Stimulated activated CD8-positive, alpha-beta memory T cell treated with anti-CD3 and anti-CD28 coated beads, Interleukin-7, amount 100 ng/mL, for 1 hour (primary cell): ENCODE measurements at places on chromosomes 2 and 18.

DNA sequence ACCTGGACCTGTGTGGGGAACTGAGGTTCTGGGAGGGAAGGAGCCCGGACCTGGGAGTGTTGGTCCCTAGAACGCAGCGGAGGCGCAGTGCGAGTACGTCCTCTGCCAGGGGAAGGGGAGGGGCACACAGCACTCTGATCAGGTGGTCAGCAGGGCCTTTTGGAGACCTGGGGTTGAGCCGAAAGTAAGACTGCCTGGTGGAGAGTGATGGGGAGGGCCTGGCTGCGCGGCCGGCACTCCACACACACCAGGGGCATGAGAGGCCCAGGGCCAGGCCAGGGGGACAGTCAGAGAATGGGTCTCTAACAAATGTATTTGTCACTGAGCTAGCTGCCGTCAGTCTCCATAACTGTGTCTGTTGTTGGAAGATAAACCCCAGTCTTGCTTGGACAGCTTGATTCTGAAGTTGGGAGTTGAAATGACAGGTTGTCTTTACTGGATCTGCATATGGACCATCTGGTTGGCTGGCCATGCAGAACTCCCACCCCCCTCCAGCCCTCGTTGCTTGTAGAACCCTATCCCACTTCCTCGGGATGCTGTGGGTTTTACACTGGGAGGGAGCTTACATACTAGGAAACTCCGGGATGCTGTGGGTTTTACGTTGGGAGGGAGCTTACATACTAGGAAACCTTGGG, 75.4 kb upstream of the NFATC1 start:
- DNase-seq = no peak

DNA sequence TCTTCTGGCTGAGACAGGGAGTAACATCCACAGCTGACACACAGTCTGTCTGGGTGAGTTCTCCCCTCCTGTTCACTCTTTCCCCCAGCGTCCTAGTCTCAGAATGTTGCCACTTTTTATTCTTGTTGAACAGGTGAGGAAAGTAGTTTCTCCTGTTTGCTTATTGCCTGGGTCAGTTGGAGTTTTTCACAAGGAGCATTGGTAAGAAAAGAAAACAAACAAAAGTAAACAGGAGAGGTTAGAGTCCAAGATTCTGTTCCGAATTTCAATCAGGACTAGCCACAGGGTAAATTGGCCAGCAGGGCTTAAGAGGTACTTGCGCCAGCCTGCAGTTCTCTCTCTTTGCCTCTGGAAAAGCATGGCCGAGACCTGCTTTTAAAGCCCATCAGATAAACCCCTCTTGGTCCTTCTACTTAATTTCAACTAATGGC, 255.0 kb upstream of the EPAS1 start:
- DNase-seq = no peak

- no peak for DNase-seq
These were observed 193.5 kb downstream of the SPP2 start for GRCh38 chr2:234243871-234244565.

GRCh38 chr2:177355874-177356273, 36.7 kb upstream of the AGPS start:
- no peak for DNase-seq

DNA sequence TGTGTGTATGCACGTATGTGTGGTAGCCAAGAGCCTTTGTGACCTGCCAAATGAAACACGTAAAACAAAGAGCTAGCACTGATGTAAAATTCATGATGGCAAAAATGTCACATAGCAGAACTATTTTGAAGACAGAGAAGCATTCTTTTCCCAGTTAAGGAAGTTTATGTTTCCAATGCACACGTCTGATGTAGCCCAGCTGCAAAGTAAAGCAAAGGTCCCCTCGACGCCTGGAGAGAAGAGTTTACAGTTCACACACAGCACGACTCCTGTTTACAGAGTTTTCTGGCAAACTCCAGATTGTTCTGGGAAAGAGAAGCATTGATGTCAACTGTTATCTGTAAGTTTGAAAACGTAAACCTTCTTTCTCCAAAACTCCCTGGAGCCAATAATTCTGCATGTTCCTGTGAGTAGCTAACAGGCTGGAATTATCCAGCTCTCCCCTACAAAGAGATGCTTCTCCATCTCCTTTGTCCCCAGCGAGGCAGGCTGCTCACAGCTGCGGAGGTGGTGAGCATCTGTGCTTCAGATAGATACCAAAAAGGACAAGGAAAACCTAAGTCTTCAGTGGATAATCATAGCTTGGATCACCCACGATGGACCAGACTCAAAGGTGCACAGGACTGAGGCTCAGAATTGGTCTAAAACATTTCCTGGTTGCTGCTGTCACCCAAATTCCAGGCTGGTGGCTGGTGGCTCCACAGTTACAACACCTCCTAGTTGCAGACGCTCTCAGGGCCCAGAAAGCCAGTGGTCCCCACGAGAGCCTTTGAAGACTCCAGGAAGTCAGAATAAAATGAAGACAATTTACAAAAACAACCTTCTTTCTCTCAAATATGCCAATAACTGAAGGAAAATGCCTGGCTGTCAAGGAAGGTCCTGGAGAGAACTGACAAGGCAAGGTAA, 87.4 kb downstream of the COL6A3 start:
- no peak for DNase-seq

GRCh38 chr18:785242-785641, 26.8 kb downstream of the YES1 start:
- DNase-seq = no peak

- DNase-seq = no peak
These were observed 286.0 kb upstream of the CCDC68 start for GRCh38 chr18:55245211-55245614.

GRCh38 chr2:26540306-26540705, 62.4 kb upstream of the OTOF start:
- no peak for DNase-seq

- DNase-seq = no peak
These were observed 34.9 kb downstream of the SMAD7 start for GRCh38 chr18:48915626-48916425.

GRCh38 chr18:79570266-79571201, 109.1 kb upstream of the CTDP1 start:
- DNase-seq = no peak

DNA sequence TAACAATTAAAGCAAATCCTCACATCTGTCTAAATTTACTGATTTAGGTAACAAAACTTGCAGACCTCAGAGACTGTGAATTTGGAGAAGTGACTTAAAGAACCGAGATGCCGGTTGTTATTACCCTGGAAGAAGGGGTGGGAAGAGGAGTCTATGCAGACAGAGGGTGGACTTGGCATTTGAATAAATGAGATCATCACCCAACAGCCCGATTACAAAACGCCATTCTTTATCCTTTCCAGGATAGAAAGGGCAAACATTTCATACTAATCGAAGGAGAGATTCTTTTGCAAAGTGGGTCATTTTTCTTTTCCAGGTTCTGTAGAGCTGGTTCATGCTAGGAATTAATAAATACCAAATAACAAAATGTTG, 73.1 kb upstream of the TPO start:
- DNase-seq = no peak

- no peak for DNase-seq
These were observed 134.3 kb upstream of the HAAO start for GRCh38 chr2:42926434-42927333.

GRCh38 chr2:59702026-59702425, 851.4 kb downstream of the BCL11A start:
- no peak for DNase-seq

- DNase-seq = no peak
These were observed 74.0 kb upstream of the SULT1C3 start for GRCh38 chr2:108165729-108166128.

DNA sequence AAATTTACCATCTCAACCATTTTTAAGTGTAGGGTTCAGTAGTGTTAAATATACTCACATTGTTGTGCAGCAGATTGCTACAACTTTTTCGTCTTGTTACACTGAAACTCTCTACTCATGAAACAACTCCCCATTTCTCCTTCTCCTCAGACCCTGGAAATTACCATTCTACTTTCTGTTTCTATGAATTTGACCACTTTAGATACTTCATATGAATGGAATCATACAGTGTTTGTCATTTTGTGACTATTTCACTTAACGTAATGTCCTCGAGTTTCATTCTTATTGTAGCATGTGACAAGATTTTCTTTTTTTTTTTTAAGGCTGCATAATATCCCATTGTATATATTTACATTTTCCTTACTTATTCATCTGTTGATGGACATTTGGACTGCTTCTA, 203.8 kb downstream of the PLCL1 start:
- no peak for DNase-seq

DNA sequence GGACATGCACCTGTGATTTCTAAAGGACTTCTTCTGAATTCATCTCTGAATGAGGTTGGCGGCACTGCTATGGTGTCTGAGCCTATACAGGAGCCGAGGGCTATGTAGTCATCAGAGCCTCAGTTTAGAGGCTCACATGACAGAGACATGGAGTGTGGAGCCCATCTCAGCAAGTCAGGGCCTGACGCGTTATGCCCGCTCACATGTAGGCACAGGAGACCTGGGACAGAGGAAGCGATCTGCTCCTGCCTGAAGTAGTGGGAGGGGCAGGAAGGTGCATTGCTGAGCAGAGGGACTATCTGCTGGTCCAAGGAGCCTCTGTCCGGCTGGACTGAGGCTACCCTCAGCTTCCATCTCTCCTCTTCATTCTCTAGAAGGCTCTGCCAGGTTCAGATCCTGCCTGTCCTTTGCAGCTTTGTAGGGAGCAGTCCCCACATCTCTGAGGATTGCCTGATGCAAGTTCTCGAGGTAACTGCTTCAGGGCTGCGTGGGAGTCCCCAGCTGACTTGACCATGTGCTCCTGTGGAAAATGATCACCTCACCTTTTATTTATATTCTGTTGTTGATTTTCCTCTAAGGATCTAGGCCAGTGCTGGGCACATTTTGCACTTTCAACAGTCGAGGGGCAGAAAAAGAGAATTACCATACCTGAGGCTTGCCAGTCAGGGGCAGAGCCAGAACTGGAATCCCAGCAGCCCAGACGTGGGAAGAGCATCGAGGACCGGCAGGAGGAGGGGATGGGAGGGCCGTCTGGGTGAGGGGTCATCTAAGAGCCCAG, 16.6 kb downstream of the KLHL29 start:
- DNase-seq = no peak

- no peak for DNase-seq
These were observed 88.0 kb downstream of the SS18 start for GRCh38 chr18:26002375-26002910.

GRCh38 chr18:24968238-24968775, 383.7 kb downstream of the ZNF521 start:
- no peak for DNase-seq

DNA sequence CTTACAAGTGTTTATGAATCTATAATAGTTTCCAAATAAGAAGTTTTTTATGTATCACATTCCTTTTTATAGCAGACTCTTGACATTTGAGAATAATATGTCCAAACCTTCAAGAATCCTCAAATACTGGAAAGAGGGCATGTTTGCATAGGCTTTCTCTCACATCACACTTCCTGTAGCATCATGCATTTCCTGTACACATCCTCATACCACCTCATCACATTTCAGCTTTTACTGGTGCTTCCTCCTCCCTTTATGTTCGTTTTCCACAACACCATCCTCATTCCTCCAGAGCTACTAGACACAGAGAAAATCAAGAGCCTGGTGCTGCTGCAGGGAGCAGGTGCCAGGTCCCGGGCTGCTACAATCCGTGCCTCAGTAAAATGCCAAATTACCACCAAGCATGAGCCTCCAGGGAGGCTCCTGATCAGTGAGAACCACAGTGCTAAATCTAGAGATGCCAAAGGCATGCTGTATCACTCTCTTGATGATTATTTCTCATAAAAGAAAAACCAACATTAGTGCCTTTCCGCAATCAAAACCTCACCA, 137.7 kb upstream of the CYP1B1 start:
- no peak for DNase-seq

GRCh38 chr18:47286776-47287410, 35.4 kb upstream of the SKOR2 start:
- DNase-seq = no peak

DNA sequence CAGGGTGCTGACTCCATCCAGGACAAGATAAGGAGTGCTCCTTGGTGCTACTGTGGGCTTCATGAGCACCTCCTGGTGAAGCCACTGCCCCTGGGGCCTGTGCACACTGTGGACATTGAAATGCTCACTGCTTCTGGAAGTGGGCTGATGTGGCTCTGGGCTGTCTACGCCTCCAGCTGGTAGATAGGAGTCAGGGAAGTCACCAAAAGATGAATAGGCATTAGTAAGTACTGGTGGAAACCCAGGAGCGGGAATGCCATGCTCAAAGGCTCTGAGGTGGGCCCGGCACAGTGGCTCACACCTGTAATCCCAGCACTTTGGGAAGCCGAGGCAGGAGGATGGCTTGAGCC, 79.2 kb upstream of the MSH2 start:
- DNase-seq = no peak

DNA sequence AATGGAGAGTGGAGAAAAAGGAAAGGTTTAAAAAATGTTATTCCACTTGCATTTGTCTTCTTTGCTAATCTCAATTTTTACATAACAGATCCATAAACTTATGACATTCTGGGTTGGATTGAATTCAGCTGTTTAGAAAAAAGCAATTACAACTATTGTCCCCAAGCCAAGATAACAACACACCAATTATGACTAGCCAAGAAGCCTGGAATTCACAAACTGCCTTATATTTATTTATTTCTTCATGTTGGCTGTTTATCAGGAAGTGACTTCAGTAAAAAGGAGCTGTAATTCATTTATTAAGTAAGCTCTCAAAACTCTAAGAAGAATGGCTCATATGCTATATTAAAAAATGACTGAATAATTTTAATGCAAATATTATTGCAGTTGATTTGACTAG, 137.4 kb downstream of the CALCRL start:
- no peak for DNase-seq

- DNase-seq = no peak
These were observed 81.2 kb downstream of the GBX2 start for GRCh38 chr2:236086971-236087465.

DNA sequence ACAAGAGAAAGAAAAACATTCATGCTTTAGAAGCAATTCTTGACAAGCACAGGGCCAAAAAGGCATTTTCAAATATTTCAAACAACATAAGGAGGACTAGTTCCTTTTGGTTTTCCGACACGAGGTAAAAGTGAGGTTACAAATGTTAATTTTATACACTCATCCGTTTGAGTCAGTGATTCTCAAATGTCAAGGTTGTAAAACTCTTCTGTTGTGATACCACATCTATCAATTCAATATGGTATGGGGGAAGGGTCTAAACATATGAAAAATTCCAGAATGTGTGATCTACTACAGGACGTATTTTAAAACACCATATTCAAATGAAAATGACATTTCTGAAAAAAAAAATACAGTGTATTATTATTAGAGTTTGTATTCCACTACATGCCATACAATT, 52.7 kb downstream of the TGIF1 start:
- DNase-seq = no peak

GRCh38 chr2:3606370-3607201, 11.7 kb downstream of the COLEC11 start:
- DNase-seq = no peak

- DNase-seq = no peak
These were observed 260.6 kb downstream of the TWIST2 start for GRCh38 chr2:239108459-239108858.

GRCh38 chr2:51297488-51297887, 265.6 kb upstream of the NRXN1 start:
- no peak for DNase-seq

DNA sequence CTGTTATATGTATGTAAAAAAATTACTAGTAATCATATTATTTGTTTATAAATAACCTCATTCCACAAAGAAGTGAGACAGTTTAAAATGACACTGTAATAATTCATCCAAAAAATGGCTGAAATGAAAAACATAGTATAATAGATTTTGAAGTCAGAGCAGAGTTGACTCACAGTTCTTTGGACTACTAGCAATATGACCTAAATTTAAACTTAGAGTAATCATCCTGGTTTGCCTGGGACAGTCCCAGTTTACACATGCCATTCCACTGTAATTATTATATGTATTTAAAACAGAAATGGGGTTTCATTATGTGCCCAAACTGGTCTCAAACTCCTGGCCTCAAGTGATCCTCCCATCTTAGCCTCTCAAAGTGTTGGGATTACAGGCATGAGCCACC, 48.3 kb downstream of the CCDC88A start:
- DNase-seq = no peak
